ENCODE measurements at places on chromosomes 4 and X.

DNA sequence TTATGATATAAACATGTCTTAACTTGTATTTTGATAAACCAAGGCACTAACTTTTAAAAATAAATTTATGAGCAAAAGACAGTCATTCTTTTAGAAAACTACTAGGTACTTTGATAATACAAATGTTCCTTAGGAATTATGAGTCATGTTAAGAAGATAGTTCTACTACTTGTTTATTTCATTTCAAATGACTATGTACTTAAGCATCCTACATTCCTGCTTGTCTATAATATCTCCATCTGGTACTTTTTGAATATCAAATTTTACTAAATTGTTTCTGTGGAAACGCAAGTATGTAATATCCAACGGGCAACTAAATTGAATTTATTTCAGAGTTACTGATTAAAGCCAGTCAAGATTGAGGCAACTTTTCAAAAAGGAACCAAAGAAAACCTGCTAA, 61.8 kb downstream of the CAMK2D start:
- no peak for DNase-seq

- DNase-seq = peak; percentile 8
Observed at GRCh38 chr4:3470244-3471097, 7.4 kb downstream of the DOK7 start.

- DNase-seq = no peak
Observed at GRCh38 chr4:152747444-152747843, 32.1 kb downstream of the TIGD4 start.

GRCh38 chr4:25433966-25434827, 57.1 kb downstream of the ANAPC4 start:
- no peak for DNase-seq

GRCh38 chr4:763191-763810, 57.7 kb downstream of the PCGF3 start:
- peak; percentile 26 for DNase-seq

DNA sequence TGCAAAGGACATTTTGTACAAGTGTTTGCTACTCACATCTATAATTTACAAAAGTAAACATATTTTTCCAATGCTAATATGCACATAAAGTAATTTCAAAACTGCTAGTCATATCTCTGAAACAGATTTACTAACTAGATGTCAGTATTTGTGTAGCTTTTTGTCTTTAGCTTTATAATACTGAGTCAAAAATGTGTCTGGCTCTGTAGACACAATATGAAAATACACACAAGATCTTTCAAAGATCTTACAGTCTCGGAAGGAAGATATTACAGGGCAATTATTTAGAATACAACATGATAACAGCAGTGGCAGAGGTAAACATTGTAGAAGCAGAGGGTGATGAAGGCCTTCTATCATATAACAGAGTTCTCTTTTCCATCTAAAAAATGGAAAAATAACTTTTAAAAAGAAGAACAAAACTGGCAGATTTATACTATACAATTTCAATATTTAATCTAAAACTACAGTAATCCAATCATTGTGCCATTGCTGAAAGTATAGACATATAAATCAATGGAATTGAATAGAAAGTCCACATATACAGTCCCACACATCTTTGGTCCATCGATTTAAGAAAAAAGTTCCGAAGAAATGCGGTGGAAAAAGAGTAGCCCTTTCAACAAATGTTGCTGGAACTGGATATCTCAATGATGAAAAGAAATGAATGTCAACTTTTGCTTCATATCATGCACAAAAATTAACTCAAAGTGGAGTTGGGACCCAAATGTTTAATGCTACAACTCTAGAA, 29.4 kb downstream of the ARAP2 start:
- no peak for DNase-seq

DNA sequence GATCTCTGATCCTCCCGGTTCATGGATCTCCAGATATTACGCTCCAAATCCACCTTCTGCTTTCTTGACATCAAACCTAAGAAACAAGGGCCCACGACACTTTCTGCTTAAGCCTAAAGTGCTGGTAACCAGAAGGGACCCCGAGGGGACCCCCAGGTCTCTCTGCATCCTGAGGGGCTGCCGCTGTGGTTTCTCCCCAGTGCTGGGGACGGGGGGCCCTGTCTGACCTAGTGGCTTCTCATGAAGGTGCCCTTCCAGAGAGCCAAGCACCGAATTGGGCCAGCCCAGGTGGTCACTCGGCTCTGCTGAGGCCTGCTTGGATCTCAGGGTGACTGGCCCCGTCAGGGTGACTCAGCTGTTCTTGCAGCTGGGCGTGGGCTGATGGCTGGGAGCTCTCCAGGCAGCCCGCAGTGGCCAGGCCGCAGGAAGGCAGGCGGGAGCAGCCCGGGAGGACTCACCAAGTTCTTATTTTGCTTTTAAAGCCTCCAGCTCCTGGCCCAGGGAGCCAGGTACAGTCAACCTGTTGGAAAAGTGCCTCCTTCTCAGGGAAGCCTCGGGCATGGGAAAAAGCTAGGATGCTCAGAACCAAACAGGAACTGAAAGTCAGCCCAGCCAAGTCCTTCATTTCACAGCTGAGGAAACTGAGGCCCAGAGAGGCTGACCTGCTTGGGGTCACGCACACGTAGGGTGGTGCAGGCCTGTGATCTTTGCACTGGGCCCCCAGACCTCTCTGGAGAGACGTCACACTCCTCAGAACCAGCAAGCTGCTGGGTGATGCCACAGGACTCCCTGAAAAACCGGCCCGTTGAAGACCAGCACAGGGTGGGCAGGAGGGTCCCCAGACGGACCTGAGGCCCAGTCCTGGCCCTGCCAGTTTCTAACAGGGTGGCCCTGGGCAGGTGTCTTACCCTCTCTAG, 16.7 kb downstream of the BLOC1S4 start:
- peak; percentile 87 for DNase-seq

DNA sequence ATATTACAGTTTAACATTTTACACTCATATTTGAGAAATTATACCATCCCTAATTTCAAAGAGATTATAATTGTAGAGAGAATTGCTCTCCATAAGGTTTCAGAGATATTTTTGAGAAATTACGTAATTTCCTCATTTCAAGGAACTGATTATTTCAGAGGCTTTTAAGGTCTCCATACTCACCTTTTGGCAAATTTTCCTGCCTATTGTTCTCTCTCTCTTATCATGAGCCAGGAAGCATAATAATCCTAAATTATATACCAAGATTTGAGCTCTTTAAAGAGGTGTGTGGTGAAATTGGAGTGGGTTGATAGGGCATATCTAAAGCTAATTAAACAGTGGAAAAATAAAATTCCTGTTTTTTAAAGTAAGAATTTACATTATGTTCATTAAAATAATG, 248.9 kb upstream of the FTHL17 start:
- no peak for DNase-seq
